ENCODE measurements at places on chromosomes 11 and 22.

DNA sequence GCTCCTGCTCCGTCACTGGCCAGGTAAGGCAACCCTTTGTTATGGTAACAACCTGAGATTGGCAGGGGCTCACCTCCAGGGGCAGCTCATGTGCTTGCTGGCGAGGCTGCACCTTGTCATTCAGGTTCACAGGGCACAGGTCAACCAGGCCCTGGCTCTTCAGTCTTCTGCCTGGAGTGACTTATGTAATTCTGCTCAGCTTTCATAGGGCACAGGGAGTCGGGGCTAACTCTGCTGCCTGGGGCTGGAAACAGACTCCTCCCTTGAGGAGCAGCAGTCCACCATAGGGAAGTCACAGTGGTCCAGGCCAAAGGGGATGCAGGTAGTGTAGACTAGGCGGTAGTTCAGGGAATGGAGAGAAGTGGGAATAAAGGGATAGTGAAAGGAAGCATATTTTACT lies 1.5 kb upstream of the MIF start:
- DNase-seq, result no peak

- no peak for DNase-seq
These were observed 72.0 kb downstream of the RPUSD4 start for GRCh38 chr11:126139111-126140091.

GRCh38 chr22:19656541-19657251 lies 57.6 kb upstream of the SEPTIN5 start:
- DNase-seq, result no peak

GRCh38 chr11:45486461-45486860 lies 179.0 kb downstream of the CHST1 start:
- DNase-seq, result no peak

DNA sequence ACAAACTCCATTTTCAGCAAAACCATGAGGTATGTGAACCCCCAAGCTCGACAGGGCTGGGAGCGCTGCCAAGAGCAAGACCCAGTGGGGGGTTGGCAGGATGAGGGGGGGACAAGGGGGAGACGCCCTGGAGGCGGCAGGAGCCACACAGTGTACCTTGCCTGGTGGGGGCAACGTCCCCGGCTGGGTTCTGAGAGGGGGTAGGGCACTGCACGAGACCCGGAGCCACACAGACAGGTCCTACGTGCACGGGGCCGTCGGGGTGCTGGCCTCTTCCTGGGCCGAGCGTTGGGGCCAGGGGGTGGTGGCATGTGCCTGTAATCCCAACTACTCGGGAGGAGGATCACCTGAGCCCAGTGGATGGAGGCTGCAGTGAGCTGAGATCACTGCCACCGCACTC lies 28.8 kb downstream of the TBX1 start:
- DNase-seq, result no peak

- peak; percentile 29 for DNase-seq
These were observed 112.0 kb upstream of the TTC12 start for GRCh38 chr11:113202431-113202830.

DNA sequence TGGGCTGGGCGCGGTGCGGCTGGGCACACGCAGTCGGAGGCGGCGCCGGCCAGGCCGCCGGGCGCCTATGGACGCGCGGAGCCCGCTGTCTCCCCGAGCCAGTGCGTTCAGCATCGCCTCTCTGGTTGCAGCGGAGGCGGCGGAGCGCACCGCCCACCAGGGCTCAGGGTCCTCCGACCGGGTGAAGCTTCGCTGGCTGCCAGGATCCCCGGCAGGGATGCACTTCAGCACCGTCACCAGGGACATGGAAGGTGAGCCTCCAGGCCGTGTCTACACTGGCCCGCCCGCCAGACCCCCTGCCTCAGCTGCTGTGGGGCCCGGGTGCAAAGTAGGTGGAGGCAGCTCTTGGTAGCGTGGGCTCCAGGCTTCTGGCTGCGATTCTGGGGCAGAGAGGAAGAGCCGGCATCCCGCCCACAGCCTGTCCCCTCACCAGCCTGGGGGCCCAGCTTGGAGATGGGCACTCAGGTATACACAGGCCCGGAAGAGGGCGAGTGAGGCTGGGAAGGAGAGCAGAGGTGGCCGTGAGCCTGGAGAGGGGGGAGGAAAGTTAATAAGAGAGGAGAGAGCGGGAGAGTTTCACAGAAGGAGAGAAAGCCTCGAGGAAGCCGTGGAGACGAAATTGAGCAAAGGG lies 1.0 kb upstream of the TBX1 start:
- DNase-seq, result no peak

DNA sequence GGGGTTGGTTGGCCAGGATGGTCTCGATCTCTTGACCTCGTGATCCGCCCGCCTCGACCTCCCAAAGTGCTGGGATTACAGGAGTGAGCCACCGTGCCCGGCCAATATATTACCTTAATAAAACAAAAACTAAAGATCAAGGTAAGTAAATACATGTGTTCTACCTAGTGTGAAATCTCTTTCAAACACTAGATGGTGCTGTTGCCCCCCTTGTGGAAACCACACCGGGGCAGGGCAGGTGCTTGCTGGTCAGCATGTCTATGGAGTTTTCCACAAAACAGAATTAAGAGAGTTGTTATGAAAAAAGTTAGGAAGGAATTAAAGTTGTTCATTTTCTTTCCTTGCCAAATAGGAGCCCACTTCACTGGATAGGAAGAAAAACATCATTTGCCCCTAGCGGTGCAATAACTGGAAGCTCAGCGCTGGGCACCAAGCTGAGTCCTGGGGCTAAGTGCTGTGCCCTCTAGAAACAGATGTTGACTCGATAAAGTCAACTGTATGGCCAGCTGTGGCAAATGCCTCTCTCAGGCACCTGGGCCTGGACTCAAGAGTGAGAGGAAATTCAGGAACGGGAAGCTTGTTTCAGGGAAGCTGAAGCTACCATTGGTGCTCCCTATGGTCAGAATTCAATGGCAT lies 6.3 kb upstream of the KCNJ5 start:
- DNase-seq, result peak; percentile 89

DNA sequence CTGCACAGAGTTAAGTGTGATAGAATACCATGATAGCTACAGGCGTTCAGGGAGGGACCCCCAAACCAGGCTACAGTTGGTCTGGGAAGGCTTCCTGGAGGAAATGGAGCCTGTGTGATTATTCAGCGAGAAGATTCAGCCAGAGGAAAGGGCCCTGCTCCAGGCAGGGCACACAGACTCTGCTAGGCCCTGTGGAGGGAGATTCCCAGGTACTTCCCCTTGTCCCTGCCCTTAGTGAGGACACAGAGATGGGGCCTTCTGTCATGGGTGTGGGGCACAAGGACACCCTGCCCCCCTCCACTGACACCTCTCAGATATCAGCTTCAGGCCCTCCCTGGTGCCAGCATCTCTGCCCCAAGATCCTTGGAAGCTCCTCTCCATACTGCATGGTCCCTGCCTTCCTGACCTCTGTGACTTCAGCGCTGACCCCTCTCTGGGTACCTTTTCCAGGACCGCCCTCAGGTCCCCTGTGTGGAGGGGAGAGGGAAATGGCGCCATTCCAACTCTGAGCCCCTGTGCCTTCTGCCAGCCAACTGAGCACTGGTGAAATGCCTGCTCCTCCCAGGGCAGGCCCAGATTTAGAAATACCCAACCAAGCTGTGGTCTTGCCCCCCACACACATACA lies 12.6 kb upstream of the POU2F3 start:
- no peak for DNase-seq

DNA sequence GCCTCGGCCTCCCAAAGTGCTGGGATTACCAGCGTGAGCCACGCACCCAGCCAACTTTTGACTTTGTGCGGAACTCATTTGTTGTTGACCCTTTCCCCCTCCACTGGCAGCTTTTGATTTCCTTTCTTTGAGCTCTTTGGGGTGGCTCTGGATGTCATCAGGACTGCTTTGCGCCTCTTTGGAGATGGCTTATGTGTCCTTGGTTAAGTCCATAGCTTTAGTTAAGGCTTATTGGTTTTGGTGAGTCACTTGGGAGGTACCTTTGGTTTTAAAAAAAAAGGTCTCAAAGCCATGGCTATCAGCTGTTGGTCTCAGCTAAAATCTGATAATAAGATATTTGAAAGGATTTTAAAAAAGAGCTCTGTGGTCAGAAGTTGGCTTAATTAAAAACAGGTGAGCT lies 5.1 kb upstream of the ARSA start:
- DNase-seq, result no peak

GRCh38 chr11:87726506-87726905 lies 448.7 kb downstream of the RAB38 start:
- DNase-seq, result no peak

DNA sequence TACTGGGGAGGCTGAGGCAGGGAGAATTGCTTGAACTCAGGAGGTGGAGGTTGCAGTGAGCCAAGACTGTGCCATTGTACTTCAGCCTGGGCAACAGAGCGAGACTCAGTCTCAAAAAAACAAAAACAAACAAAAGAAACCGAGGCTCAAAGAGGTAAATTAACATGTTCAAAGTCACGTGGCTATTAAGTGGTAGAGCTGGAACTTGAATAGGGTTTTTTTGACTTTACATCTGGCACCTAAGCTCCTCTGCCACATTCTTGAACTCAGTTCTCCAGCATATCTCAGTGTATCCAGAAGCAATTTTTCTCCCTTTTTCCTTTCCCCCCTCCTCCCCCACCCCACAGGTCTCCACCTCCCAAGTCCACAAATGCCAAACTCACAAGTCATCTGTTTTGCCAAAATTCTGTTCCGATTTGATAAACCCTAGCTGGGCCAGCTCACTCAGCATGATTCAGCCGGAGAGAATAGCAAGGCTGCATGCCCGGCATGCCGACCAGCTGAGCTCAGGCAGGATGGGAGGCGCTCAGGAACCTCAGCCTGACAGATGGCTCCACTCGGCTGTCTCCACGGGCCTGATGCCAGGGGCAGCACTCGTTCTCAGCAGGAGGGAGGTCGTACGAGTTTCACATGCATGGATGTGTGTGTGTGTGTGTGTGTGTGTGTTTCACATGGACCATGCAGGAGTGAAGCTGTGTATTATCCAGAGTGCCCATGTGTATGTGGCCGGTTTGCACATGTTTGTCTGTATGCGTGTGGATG lies 63.2 kb upstream of the RRAS2 start:
- peak; percentile 26 for DNase-seq

GRCh38 chr22:30023099-30023660 lies 57.1 kb upstream of the HORMAD2 start:
- no peak for DNase-seq

DNA sequence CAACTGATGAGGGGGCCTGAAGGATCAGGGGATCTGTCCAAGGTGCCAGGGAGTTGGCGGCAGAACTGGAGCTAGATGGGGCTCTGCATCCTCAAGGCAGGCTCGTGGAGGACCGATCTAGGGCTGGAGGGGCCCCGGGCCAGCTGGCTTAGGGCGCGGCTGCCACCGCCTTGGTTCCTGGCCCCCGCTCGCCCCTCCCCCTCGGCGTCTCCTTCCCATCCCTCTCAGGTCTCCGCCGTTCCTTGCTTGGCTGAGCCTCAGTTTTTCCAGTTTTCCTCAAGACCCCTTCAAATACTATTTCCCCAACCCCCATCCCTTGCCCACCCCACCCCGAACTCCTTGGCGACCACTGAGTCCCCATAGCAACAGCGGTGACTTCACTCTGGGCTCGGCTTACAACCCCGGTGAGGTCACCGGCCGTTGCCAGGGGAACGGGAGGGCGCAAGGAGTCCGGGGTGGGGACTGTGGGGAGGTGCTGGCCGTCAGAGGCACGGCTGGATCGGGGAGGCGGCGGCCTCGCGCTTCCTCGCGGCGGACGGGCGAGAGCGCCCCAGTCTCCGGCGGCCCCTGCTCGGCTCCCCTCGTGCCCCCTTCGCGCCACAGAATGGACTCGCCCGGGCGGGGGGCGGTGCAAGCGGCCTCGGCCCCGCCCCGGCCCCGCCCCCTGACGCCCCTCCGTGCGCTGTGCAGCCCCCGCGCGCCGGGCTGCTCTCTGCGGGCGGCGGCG lies 7.5 kb downstream of the FREY1 start:
- peak; percentile 94 for DNase-seq

GRCh38 chr11:33368931-33369330 lies 111.8 kb downstream of the HIPK3 start:
- DNase-seq, result no peak

- peak; percentile 73 for DNase-seq
These were observed at the start of gene PVALB for GRCh38 chr22:36816636-36817524. TSS of gene PVALB (minus strand) at chr22:36817035. CDS start at chr22:36817005, 30 bp downstream.

GRCh38 chr11:82521427-82521826 lies 212.2 kb downstream of the FAM181B start:
- DNase-seq, result no peak

DNA sequence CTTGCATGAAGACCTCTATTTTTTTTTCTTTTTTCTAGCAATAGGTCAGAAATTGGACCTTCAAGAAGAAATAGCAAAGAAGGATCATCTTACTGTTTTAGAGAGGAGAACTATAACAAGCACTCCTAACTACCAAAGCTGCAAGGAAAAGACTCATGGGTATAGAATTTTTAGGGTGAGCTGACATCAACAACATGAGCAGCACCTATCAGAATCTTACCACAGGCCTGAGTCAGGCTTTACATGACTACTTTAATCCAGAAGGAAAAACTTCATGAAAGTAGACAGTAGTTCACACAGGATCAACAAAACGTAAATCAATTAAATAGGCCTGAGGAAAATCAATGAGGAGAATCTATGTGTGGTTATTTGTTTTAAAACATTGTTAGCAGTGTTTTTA lies 130.5 kb downstream of the FAM76B start:
- no peak for DNase-seq
